ENCODE measurements at places on chromosomes 1 and 21. TPM values are rescaled to one million over a fixed set of nuclear protein-coding genes. Genes with fewer than 3 reads are reported as not detected.

SH2D5 gene
- polyA plus RNA-seq: 5.1 TPM

C1orf87 gene
- polyA plus RNA-seq: 31.5 TPM

PLA2G2C gene
- 1.1 TPM for polyA plus RNA-seq

PAPPA2 gene
- polyA plus RNA-seq: 0.80 TPM

AQP10 gene
- 0.41 TPM for polyA plus RNA-seq

GBP2 gene
- polyA plus RNA-seq: 39.5 TPM

HSD3B1 gene
- not detected for polyA plus RNA-seq

INAVA gene
- polyA plus RNA-seq: 1.5 TPM

CLCNKB gene
- 2.3 TPM for polyA plus RNA-seq

CD84 gene
- polyA plus RNA-seq: 7.7 TPM

KRTAP13-2 gene
- polyA plus RNA-seq: not detected

UTP25 gene
- 4.0 TPM for polyA plus RNA-seq
